CD4-positive, CD25-positive, alpha-beta regulatory T cell (primary cell): ENCODE measurements at places on chromosomes 13 and 19. TPM values are rescaled to one million over a fixed set of nuclear protein-coding genes. Genes with fewer than 3 reads are reported as not detected.

FGF9 gene
- total RNA-seq, result 0.35 TPM

ZNF836 gene
- 22.4 TPM for total RNA-seq

RXFP2 gene
- total RNA-seq, result not detected

ZNF536 gene
- 0.57 TPM for total RNA-seq

CGB5 gene
- not detected for total RNA-seq

FCAR gene
- total RNA-seq, result not detected

ZNF99 gene
- total RNA-seq, result not detected

TSHZ3 gene
- 2.5 TPM for total RNA-seq

CCDC97 gene
- 43.7 TPM for total RNA-seq

TUBA3C gene
- not detected for total RNA-seq

TNFSF13B gene
- total RNA-seq, result 5.4 TPM

UPK1A gene
- not detected for total RNA-seq
